ENCODE measurements at places on chromosomes 1 and 21. TPM values are rescaled to one million over a fixed set of nuclear protein-coding genes. Genes with fewer than 3 reads are reported as not detected.

SH2D2A gene
- 2.5 TPM for total RNA-seq

C1QA gene
- not detected for total RNA-seq

FCRL5 gene
- not detected for total RNA-seq

ABCA4 gene
- 0.18 TPM for total RNA-seq

C1orf105 gene
- not detected for total RNA-seq

BEND5 gene
- not detected for total RNA-seq

SPEN gene
- total RNA-seq = 46.1 TPM

FLVCR1 gene
- 20.9 TPM for total RNA-seq

CYP4A11 gene
- not detected for total RNA-seq

PEX10 gene
- total RNA-seq = 22.3 TPM

GPR137B gene
- 17.0 TPM for total RNA-seq

TIAM1 gene
- total RNA-seq = 0.81 TPM

Data from A549 treated with dexamethasone at 1 μM for 4 hours (cell line).